Muscle of back (tissue), 13 donors: ENCODE measurements at places on chromosomes 16 and 17. TPM values are rescaled to one million over a fixed set of nuclear protein-coding genes. Genes with fewer than 3 reads are reported as not detected.

CHD9NB gene
- 1.3 TPM for polyA plus RNA-seq

RPL26 gene
- polyA plus RNA-seq, result 3,276 TPM

CMTM1 gene
- polyA plus RNA-seq, result 4.4 TPM

DNA sequence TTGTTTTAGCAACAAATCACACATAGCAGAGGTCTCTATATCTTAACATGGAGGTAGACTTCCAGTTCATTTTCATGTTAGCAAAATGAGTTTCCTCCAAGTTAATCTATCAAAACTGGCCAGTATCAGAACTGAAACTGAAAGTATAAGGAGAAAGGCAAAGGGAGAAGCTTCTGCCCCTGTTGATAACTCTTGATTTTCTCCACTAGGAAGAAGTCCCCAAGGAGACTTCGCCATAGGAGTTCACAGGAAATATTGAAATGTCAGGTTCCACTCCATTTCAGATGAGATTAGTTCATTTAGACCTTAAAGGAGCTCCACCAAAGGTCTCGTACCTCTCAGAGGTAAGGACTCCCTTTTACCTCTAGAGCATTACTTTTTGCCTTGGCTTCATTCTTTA, 1.2 kb upstream of the OGFOD3 start:
- DNase-seq, result no peak

- no peak for DNase-seq
Observed at GRCh38 chr17:38864636-38865398, 5.0 kb upstream of the LASP1 start.

DNA sequence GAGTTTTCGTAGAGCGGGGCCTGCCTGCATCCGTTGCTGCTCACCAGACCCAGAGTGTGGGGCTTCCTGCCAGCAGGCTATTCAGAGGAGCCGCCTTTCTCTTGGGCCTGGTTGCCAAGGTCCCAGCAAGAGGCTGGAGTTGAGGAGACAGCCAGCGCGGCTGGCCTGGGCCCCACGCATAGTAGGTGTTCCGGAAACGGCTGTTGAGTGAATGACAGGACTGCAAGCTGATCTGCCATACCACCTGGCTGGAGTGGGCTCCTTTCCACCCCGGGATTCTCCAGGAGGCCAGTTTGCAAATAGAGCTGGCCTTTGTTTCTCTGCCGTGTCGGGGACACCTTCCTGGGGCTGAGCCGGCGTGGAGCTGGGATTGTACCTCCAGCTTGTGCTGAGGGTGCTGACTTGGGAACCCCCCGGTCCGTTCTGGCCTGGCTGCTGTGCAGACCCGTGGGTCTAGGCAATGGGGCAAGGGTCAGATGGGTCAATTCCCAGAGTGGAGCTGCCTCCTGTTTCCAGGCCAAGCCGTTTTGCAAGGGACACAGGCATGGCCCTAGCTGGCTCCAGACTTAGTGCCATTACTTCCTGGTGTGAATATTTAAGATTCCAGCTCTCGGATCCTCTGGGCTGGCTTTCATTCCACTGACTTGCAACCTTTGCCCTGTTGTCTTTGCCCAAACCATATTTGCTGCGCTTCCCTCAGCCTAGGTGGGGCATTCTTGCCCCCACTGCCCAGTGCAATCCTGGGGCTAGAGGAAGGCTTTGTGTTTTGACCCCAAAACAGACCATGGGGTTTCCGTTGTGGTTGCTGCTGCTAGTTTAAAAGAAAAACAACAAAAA, 68.8 kb downstream of the CMIP start:
- DNase-seq, result peak; percentile 74

DNA sequence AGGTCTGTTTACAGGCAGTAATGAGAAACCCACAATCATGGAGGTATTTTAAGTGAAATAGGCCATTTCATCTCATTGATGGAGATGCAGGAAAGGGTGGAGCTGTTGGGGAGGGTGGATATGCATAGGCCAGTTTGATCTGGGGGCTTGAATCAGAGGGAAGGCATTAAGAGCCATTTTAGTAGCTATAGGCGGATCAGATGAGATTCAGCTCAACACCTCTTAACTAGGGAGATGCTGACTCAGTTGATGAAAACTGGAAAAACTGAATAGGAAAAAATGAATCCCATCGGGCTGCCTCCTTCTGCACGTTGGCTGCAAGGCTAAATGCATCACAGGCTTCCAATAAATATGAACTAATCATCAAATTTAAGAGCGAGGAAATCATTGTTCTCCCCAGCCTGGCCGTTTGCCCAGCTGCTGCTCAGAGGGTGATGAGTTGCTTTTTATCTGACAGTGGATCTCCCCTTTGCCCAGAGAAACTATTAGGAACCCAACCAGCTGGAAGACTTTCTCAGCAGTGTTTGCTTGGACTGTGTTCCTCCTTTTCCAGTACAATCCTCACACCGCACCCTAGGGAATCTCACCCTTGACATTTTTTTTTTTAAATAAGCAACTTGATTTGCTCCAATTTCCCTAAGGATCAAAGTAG, 149.6 kb downstream of the SOX9 start:
- peak; percentile 92 for DNase-seq

DNA sequence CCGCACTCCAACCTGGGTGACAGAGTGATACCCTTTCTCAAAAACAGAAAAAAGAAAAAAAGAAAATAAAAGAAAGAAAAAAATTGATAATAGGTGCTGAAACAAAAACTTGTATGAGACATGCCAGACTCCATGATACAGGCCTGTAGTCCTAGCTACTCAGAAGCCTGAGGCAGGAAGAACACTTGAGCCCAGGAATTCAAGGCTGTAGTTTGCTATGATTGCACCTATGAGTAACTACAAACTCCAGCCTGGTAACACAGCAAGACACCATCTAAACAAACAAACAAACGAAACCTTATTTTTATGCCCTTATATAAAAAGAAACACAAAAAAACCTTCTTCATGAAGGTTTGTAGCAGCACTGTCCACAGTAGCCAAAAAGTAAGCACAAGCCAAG, 5.0 kb upstream of the CMTM4 start:
- DNase-seq, result no peak

- no peak for DNase-seq
Observed at GRCh38 chr17:13283606-13284005, 265.8 kb upstream of the ELAC2 start.
